Activated CD8-positive, alpha-beta memory T cell treated with anti-CD3 and anti-CD28 coated beads for 1 hour (primary cell): ENCODE measurements at places on chromosomes 4 and X.

DNA sequence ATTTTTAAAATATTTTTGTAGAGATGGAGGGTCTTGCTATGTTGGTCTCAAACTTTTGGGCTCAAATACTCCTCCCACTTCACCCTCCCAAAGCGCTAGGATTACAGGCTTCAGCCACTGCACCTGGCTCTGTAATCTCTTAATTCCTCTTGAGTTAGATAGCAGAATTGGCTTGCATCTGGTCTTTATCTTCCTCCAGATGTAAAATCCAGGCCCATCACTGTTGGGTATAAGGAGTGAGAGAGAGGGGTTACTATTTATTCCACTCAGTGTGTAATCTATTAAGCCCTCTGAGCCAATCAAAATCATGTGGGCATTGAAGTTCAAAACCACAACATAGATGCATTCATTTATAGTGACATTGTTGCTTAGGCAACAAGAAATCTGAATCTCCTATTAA is 33.9 kb downstream of the ANK2 start:
- no peak for DNase-seq

- DNase-seq: no peak
These were observed 5.2 kb upstream of the EFNB1 start for GRCh38 chrX:68823413-68824151.

DNA sequence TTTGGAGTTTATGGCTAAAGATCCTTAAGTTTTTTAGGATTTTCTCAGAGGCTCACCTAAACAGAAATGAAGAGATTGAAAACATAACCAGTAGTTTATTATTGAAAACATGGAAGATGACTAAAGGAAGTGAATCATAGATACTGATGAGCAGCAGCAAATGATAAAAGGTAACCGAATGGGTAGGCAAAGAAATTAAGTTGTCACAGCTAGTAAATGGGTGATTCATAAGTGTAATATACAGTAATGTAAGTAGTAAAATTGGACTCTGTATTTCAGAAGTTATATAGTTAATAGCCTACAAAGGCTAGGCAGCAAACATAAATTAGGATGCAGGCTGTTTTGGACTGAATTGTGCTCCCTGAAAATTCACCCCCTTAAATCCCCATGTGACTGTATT is 59.0 kb upstream of the ADGRA3 start:
- DNase-seq: no peak

DNA sequence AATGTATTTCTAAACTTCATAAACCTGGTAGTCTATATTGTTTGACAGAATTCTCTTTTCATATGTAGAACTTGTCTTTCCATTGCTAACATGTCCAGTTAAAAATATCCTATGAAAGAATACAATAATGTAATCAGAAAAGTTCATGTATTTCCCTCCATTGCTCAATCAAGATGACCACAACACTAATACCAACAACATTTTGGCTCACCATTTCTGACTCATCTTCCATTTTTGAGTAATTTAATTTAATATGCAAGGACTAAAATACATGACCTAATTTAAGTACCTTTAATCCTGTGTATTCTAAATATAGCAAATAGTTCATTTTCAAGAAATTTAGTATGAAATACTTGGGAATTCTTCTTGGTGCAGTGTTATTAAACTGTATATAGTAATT is 239.5 kb upstream of the GPC4 start:
- DNase-seq: no peak

DNA sequence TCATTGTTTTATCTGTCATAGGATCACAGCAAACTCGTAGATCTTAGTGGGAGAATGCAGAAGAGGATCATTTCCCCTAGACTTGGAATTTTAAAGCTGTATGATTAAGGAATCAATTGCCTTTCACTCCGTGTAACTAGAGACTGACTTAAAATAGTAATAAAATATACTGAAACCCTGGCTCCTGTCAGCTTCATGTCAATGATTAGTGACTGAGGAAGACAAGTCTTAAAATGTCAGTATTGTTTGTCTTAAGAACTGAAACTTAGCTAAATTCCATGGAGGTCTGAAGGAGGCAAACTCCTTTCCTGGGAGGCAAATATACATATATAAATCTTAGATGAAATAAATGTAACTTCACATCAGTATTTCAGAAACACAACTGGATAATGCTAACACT is 1016.7 kb upstream of the PCDH10 start:
- no peak for DNase-seq
